ENCODE measurements at places on chromosomes 7 and 10.

GRCh38 chr7:44634187-44634838 is 27.9 kb downstream of the OGDH start:
- DNase-seq: no peak

- DNase-seq: no peak
These were observed 5.0 kb downstream of the TBX20 start for GRCh38 chr7:35248576-35249536.

- DNase-seq: no peak
These were observed 9.2 kb downstream of the AGR2 start for GRCh38 chr7:16795624-16796023.

DNA sequence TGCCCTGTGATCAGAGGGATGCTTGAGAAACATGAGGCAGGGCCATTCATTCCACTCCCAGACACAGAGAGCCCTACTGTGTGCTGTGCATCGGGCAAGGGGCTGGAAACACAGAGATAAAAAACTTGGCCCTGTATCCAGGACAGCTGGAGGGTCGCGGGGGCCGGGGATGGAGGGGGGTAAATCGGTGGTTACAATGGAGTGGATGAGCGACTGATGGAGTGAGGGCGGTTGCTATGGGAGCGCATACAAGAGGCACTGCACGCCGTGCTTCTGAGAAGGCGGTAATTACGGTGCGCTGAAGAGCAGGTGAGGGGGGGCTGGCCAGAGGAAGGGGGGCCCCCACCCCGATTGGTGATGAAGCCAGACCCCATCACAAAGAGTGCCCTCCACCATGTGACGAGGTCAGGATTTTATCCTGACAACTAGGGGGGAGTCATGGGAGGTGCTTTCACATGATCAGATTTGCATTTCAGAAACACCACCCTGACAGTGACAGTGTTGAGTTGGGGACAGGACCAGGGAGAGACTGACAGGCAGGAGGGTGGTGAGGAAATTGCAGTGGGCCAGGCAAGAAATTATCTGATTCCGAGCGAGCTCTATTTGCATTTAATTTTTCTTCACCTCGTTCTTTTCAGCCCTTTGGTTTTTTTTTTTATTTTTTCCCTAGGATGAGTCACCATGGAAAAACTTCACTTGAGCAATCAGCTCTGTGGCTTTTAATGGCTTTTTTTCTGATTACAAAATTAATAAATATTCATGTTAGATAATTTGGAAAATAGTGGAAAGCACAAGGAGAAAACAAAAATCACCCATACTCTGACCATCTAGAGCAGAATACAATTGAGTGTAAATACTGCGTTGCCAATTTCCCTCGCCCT is 7.8 kb downstream of the CPA5 start:
- no peak for DNase-seq

DNA sequence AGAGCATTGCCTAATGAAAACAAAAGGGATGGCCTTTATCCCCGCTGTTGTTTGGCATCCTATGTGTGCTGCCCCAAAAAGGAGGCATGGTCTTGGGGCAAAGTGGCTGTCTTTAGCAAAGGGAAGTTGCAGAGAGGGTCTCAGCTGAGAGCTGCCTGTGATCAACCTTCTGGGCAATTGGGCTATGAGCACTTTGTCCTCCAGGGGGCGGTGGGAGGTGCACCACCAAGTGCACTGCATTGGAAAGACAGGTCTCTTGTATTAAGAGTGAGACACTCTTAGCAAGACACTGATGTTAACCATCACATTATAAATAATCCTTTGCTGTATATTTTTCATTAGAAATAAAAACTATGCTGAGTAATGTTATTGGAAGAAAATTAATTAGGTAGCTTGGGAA is 314.8 kb downstream of the POM121L12 start:
- DNase-seq: peak; percentile 77

DNA sequence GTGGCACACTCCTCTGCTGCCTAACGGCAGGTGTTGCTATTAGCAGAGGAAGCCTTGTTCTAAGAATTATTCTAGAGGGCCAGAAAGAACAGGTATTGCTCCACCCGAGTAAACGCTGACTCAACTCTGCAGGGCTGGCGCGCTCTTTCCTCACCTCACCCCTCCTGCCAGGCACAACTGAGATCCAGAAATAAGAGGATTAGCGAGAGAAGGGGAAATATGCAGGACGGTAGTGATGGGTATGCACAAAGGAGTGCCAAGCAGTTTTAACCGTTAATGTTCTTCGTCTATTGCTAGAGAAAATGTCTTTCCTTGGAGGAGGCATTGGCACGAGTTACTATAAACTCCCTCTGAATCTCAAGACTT is 369 bp upstream of the SCIN start:
- DNase-seq: no peak

- DNase-seq: no peak
These were observed 59.0 kb upstream of the HABP2 start for GRCh38 chr10:113493882-113494301.

DNA sequence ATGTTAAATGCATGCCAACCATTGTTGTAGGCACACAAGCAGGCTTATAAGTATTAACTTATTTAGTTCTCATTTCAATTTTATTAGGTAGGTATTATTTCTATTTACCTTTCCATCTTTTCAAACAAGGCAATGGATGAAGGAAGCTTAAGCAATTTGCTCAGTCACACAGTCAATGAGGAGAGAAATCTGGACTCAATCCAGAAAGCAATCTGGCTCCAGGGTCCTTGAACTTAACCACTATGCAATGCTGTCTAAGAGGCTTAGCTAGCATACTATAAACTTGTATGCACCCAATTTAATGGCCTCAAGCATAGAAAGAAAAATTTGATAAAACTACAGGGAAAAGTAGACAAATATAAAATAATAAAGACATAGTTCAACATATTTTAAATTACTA is 88.6 kb downstream of the VWDE start:
- no peak for DNase-seq

- DNase-seq: no peak
These were observed 523.9 kb upstream of the NRP1 start for GRCh38 chr10:33858326-33858725.

DNA sequence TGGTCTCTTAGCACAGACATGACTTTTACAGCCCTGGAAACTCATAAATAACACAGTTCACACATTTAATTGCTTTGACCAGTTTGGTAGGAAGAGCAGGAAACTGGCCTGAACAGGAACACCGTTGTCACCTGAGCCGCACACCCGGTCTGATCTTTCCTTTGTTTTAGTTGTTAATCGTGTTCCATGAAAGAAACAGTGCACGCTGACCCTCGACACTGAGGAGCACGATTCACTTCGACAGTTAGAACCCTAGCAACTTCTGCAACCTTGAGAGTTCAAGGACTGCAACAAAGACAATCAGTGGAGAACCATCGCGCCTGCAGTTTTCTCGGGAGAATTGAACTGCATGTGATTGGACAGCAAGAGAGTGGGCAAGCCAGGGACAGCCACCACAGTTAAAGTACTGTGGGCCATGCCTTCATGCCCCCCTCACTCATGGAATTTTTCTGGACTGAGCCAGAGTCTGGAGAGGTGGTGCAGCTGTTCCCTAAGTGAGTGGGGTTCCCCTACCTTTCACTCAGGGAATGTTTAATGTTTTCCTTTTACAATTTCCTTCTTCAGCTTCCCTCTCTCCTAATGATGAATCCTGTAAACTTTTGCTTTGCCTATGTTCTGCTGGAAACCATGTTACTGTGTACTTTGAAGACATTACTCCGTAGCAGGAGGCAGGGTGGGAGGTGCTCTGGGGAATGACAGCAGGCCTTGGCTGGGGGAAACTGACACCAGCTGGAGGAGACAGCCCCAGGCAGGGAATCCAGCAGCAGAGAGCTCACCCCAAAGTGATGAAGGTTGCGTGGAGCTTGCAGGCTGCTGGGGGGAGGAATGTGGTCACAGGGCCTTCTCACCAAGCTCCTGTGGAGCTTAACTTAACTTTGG is 198.7 kb downstream of the ZNF438 start:
- DNase-seq: no peak

DNA sequence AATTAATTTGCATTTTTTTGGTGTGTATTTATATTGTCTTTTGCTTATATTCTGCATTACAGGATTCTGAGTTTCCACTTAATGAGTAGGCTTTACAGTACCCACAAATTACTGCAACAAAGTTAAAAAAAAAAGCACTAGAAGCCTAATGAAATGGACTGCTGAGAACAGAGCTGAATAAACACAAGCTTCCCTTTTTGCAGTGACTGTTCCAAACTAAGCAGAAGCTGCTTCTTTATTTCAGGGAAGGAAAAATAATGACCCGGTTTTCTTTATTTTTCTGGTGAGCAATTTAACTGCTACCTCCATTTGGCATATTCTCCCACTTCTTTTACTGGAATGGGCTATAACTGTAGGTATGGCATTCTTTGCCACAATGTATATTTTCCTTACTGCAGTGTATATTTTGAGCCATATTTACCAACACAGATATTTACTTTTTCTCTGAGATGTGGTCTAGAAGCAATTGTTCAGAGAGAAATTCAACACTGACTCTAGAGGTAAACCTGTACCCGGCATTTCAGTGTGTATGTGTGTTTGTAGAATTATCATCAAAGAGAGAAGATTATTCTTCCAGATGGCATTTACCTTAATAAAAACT is 56.9 kb downstream of the HDAC9 start:
- no peak for DNase-seq
